ENCODE measurements at places on chromosomes 1 and 21.

- peak; percentile 53 for DNase-seq
Measured at GRCh38 chr1:172117800-172118199, 276.5 kb downstream of the DNM3 start.

DNA sequence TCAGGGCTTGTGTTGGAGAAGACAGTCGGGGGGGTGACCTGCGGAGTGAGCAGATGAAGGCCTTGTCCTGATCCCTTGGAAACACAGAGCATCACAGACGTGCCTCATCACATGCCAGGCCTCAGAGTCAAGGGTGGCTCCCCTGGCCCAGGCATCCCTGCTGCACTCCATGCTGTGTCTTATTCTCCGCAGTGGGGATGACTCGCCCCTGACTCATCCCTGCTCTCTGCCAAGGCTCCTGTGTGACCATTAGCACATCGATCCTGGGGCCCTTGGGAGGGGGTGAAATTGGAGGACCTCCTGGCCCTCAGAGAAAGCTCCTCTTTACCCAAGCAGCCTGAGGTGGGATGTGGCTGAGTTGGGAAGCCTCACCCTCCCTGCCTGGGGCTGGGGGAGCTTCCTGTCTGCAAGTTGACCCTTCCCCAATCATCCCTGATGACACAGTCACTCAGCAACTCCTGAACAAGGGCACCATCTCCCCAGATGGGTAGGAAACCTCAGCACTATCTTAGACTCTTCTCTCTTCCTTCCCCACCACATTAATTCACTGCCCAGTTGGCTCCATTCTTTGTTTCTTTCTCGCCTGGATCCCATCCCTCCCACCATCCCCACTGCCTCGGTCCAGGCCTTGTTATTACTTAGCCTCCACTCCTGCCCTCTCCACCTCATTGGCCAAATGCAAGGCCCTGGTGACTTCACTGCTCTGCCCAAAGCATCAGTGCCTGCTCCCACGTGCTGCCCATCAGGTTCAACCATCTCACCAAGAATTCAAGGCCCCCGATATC, 74.6 kb downstream of the CAMK2N1 start:
- no peak for DNase-seq

- no peak for DNase-seq
Measured at GRCh38 chr1:246394121-246394520, 113.0 kb downstream of the SMYD3 start.

- peak; percentile 83 for DNase-seq
Measured at GRCh38 chr1:6438047-6438525, 13.5 kb downstream of the ESPN start.

DNA sequence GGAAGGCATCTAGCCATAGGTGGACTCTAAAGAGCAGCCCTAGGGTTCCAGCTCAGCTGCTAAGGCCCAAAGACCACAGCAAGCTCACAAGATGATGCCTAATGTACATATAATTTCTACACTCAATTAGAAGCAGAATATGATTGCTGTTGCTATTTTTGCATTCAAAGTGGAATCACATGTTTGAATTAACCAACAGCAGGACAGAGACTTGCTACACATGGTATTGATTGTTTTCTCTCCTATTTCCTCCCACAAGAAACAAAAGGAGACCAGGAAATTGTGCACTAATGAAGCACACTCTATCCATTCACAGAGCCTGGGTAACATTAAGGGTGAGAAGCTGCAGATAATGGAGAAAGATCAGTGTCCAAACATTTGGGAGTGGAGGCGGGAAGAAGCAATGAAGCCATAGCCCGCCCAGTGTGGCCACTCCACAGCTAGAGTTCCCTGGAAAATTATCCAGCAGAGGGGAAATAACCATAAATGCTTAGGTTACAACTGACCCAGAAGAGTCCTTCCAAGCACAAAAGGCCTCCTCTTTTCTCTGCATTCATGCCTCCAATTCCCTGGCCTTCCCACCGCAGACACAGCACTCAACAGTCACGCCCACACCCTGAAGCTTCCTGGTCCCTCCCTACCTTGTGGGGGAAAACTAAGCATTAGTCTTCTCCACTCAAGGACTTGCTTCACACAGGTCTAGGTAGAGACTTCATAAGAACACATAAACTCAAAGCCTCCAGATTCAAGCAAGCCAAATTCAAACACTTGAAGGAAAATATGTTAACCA, 7.5 kb downstream of the CNN3 start:
- DNase-seq: no peak

DNA sequence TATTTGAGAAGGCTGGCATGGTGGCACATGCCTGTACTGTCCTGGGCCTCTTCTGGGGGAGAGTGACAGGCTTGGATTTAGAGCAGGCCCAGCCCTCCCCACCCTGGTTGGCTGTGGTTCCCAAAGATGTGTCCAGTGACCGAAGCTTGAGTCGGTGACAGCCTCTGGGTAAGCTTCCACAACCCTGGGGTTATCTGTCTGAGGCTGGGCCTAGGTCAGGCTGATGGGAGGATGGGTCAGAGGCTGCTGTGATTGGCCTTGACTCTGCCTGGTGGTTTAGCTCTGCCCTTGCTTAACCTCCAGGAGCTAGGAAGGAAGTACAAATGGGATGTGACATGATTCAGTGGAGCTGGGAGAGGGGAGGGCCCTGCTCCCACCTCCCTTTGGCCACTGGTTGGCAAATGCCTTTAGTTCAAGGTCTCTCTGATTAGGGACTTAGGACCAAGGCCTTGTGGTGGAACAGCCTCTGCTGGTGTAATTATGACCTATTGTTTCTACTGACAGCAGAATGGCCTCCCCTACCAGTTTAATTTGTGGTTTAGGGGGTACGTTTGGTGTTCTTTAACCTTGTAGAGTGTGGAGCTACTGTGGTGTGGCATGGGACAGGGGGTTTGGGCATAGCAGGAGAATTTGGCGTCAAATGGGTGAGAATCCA, 16.6 kb downstream of the NUDC start:
- DNase-seq: no peak

- DNase-seq: no peak
Measured at GRCh38 chr1:30183895-30184294, 539.5 kb downstream of the MATN1 start.

DNA sequence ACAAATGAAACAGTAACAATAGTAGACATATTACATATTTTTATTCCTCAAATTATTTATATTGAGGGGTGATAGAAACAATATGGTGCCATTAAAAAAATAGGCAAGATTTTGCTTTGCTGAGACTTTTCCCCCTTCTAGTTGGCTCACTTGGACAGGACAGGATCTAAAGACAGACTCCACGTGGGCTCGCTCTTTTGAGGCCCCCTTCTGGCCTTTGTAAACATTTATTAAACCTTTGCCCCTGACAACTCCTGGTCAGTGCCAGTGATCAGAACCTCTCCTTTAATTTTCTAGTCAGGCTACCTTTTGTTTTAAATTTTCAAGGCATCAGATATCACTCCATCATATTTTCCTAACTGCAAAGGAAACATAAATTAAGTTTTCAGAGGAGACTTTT, 49.7 kb upstream of the IFI44L start:
- DNase-seq: no peak

GRCh38 chr1:21782868-21783678, at the start of gene USP48:
USP48 (minus strand) TSS chr1:21783149; CDS start chr1:21782957, 192 bp downstream.
- peak; percentile 98 for DNase-seq

- no peak for DNase-seq
Measured at GRCh38 chr1:39689635-39690034, 1.6 kb downstream of the HPCAL4 start.

DNA sequence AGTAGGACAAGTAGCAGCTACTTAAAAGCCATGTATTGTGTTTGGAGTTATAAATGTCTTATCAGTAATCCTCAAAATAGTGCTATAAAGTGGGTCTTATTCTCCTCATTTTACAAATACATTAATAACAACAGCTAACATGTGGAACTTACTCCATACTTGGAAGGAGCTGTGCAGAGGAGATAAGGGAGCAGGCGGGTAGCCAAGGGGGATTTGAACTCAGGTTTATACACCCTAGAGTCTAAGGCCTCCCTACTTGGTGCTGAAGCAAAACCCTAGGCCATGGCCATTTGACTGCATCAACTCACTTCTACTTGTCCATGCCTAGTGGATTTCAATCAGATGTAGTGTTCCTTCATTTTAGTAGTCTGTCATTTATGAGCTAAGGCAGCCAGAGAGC, 72.1 kb downstream of the LMO4 start:
- DNase-seq: no peak

DNA sequence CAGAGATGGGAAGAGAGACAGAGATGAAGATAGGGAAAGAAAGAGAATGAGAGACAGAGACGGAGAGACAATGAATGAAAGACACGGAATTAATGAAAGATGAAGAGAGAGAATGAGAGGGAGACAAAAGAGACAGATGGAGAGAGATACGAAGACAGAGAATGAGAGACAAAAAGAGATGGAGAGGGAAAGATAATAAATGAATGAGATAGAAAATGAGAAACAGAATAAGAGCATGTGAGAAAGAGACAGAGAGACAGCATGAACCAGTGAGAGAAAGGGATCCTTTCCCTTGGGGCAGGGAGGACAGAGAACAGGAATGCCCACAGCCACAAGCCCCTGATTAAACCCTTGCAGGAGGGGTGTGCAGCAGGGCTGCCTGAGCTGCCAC, 5.3 kb upstream of the WNT9A start:
- DNase-seq: no peak

- peak; percentile 42 for DNase-seq
Measured at GRCh38 chr1:98323906-98324358, 337.6 kb upstream of the SNX7 start.

- no peak for DNase-seq
Measured at GRCh38 chr1:94389298-94389697, 28.9 kb upstream of the ABCD3 start.

DNA sequence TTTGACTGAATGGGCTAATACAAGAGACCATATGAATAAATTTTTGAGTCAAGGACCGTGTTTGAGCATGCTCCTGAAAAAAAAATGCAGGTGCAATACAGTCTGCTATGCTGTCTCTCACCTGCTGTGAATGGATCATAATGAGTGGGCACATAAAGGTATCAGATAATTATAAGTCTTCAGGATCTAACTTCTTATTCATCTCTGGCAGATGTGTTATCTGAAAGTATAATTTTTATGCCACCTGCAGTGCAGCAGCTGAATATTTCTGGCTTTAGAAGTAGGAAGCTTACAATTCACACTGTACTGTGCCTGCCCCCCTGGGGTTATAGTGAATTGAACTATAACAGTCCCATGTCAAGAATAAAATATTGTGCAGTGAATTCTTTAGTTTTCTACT, 333.3 kb downstream of the MRPL39 start:
- DNase-seq: no peak

DNA sequence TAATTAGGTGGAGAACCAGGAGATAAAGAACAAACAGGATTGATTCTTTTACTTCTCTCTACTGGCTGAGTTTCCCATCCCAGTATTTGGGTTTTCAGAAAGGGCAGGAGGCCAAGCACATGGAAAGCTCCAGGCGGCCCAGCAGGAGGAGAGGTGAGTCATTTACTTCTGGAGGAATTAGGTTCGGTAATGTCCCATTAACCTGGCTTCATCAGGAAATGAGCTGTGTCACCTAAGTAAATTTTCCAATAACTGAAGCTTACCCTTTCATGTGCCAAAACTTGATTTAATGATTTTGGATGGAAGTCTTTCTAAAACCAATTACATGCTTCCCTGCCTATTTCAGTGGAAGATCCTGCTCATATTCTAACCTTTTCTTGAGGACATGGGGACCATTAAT, 257.6 kb upstream of the USP24 start:
- no peak for DNase-seq

GRCh38 chr1:93440272-93440671, 7.6 kb upstream of the FNBP1L start:
- DNase-seq: no peak

GRCh38 chr1:31717341-31717740, 13.5 kb upstream of the COL16A1 start:
- no peak for DNase-seq

DNA sequence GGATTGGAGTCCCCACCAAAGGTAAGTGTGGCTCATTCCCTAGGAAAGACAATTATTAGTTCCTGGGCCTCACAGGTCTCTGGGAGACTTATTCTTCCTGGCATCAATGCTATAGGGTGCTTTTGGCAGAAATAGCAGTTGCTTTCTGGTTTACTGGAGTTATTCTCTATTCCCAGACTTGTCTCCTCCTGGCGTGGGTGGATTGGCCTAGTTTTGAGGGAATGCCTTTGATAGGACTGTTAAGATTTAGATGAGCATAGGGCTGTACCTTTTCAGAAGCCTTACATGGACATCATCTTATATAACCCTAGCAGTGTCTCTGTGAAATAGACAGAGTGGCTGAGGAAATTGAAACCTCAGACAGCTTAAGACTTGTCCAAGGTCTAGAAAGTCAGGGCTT, 9.0 kb downstream of the PFKFB2 start:
- DNase-seq: no peak

DNA sequence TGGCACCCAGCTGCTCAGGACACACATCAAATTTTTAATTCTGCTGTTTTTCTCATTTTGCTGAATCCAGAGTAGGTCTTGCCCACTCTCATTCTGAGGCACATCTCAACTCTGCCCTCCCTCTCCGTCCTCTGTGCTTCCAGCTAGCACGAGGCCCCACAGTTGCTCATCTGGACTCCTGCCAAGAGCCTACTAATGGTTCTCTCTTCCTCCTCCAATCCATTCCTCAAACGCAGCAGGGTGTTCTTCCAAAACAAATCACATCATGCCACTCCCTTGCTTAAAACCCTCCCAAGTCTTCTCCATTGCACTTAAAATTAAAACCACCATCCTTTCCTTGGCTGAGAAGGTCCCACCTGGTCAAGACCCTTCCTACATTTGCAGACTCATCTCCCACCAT, 49.8 kb upstream of the SCAF4 start:
- DNase-seq: no peak

DNA sequence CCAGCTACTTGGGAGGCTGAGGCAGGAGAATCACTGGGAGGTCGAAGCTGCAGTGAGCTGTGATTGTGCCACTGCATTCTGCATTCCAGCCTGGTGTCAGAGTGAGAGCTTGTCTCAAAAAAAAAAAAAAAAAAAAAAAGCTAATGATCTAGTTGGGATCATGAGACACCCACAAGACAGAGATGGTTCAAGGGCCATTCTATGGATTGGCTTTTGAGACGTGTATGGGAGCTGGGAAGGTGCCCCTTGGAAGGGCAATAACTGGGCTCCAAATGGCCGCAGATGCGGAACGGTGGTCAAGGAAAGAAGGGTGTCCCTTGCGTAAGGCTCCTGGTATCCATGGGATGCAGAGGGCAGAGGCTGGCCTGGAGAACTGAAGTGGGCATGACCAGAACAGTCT, 6.8 kb upstream of the ADAM15 start:
- DNase-seq: no peak

- DNase-seq: no peak
Measured at GRCh38 chr1:9912264-9912936, 2.3 kb upstream of the CTNNBIP1 start.

- no peak for DNase-seq
Measured at GRCh38 chr1:58839147-58839795, 55.4 kb upstream of the JUN start.

DNA sequence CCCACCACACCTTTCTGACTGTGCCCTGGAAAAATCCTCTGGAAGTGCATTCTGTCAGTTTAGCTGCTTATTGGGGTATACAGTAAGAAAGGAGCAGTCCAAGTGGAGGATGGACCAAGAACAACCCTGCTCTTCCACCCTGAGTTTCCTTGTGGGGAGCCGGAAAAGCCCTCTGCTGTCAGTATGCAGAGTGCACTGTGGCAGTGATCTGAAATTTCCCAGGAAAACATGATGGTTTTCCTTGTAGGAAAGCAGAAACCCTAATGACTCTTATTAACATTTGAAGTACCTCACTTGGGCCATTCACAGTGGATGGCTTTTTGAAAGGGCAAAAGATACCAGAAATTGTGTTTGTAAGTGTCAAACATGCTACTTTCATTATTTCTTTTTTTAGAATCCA, 20.5 kb downstream of the ELAVL4 start:
- no peak for DNase-seq

- no peak for DNase-seq
Measured at GRCh38 chr1:65164633-65165032, 16.6 kb downstream of the AK4 start.

GRCh38 chr1:91791103-91791502, 94.8 kb downstream of the TGFBR3 start:
- DNase-seq: no peak
